ENCODE measurements at places on chromosomes 1 and 21. TPM values are rescaled to one million over a fixed set of nuclear protein-coding genes. Genes with fewer than 3 reads are reported as not detected.
A peak's percentile ranks its signal among the peaks of the same experiment; 100 is the strongest.

The VANGL1 gene
- total RNA-seq, result 7.6 TPM

The AMPD1 gene
- total RNA-seq, result 0.34 TPM

The SLC22A15 gene
- 16.4 TPM for total RNA-seq

The FCMR gene
- 10.5 TPM for total RNA-seq

DNA sequence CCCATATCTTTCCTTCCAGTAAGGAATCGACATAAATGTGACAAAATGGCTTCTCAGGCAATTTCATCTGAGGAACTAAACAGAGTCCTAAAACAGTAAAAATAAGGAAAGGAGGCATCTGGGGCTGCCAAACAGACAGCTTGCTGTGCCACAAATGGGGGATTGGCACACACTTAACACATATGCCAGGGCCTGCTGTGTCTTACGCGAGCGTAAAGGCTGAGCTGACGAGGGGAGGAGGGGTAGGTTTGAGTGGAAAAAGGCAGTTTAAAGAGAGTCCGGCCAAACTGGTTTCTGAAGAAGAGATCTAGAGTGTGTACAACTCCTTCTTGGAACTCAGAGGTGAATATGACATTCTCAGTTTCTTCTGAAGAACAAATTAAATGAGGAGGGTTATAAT, 244.1 kb upstream of the MAP1LC3C start:
- H3K36me3 ChIP-seq, result no peaks in the 10 kb centered on the region
- H3K4me3 ChIP-seq, result no peak overlapping the region
- no peaks in the 10 kb centered on the region for H3K27me3 ChIP-seq

GRCh38 chr1:19739628-19740027, 60.1 kb downstream of the TMCO4 start:
- peaks cover 2% of the 10 kb centered on the region for H3K36me3 ChIP-seq
- no peaks in the 10 kb centered on the region for H3K4me1 ChIP-seq
- no peak for DNase-seq
- no peaks in the 10 kb centered on the region for H3K27me3 ChIP-seq
- no peak overlapping the region for H3K27ac ChIP-seq

GRCh38 chr1:243288062-243288461, 32.2 kb downstream of the SDCCAG8 start:
- DNase-seq, result no peak
- peaks cover 2% of the 10 kb centered on the region for H3K36me3 ChIP-seq
- H3K27ac ChIP-seq, result peak overlapping the region; percentile 86
- no peak overlapping the region for H3K4me3 ChIP-seq

Data from lung (tissue), 17 donors.